Eye (tissue), 1 donor: ENCODE measurements at places on chromosomes 3 and 15.

DNA sequence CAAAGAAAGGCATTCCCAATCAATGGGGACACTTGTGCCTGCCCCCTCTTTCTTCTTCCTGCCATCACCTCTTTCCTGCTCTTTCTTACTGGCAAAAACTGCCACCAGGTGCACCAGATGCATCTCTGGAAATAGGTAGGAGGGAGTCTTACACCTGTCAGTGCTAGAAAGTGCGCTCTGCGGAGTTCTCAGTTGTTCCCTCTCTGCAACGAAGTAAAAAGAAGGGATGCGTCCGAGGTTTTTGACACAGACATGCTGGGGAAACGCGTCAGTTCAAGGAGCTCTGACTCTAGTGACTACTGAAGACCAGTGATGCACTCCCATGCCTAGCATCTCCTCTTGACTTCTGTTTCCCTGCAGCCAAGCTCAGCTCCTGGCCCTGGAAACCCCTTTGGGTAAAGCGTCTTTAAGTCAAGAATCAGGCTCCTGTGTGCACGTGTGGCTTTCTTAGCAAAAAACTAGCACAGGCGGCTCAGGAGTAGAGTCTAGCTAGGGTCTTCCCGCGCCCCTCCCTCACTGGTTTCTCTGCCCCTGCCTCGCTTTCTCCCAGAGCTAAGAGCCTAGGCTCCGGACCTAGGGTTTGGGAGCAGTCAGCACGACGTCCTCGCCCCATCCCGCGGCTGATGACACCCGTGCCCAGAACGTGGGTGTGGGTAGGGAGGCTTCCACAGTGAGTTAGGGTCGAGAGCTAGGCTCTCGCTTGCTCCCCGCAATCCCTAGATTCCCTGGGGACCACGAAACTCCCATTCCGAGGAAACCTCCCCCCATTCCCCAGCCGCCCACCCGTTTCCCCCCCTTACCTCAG is 564 bp upstream of the GRM7 start:
- DNase-seq, result peak; percentile 49

DNA sequence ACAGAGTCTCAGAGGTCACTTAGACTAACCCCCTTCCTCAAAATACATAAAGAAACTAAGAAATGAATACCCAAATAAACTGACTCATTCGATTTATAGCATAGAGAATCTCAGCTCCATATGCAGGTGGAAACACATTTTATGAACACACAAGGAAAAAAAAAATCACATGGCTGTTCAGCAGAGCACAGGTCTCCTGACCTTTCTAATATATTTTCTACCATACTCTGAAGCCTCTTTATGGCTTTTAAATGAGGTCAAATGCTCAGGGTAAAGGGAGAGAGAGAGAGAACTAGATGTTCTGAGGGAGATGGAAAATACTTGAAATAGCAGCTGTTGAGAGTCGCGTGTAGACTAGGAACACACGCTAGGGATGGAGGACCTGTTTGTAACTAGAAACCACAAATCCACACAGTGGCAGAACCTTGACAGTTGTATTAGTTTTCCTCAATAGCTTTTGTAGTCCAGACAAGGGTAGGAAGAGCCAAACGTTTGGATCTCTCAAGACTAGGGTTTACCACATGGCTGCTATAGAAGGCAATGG is 165.3 kb downstream of the FMN1 start:
- DNase-seq, result no peak

- DNase-seq, result no peak
Observed at GRCh38 chr3:184563561-184563925, 2.0 kb downstream of the EPHB3 start.

DNA sequence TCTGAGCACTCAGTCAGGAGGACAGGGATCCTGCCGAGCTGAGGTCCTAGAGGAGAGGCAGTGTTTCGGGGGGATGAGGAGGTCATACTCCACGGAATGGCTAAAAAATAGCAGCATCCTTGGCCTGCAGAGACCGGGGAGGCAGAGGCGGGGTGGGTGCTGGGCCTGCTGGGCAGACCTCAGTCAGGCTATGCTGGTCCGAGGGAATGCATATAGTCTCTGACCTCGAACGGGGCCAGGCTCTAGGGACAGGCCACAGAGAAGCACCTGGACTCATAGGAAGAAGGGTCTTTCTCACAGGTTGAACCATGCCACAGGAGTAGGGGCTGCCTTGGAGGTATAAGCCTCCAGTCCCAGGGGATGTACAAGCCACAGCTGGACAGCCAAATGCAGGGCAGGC is 14.0 kb upstream of the SKIC8 start:
- DNase-seq, result no peak

DNA sequence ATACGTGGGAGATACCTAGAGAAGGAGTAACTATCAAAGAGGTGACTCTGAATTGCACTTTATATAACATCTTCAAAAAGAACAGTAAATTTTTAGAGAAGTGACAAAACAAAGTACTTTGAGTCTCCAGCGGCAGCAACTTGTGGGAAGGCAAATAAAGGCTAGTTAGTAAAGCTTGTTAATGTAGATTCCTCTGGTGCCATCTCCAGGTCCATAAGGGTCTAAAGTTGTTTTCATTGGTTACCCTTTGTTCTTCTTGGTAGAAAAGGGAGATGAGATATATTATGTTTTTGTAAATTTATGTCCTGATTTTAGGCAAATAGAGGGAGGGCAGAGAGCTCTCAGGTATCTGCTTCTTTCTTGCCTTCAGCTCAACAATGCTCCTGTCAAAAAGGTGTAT is 161.6 kb downstream of the MYRIP start:
- no peak for DNase-seq
